ENCODE measurements at places on chromosomes 11 and 22. TPM values are rescaled to one million over a fixed set of nuclear protein-coding genes. Genes with fewer than 3 reads are reported as not detected.

DNA sequence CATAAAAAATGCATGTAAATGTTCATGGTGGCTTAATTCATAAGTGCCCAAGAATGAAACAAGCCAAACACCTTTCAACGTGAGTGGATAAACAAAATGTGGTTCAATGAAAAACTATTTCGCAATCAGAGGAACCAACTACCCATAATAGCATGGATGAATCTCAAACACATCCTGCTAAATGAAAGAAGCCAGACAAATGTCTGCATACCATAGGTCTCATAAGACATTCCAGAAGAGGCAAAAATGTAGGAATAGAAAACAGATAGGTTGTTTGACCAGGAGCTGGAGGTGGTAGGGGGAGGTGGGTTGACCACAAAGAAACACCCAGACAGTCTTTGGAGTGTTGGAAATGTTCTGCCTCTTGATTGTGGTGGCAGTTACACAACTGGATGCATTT lies 13.2 kb upstream of the OSBPL5 start:
- no peak for DNase-seq

DNA sequence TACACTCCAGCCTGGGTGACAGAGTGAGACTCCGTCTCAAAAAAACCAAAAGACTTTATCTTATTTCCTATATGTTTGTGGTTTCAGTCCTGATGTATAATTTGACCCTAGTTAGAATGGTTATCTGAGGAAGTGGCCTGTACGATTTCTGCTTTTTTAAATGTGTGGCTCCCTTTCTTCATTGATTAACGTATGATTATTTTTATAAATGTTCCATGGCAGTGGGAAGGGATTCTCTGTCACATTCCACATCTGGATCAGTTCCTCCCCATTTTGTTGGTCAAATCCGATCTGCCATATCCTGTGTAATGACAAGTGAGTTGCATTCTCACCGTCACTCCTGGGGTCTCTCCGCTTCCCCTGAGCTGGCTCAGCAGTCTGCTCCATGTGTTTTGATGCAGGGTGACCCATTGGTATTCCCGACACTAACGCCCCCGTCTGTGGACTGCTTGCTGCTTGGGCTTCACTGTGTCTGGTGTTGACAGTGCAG lies 20.3 kb downstream of the NEAT1 start:
- DNase-seq = no peak

APLNR gene
- total RNA-seq = 1.9 TPM

DNA sequence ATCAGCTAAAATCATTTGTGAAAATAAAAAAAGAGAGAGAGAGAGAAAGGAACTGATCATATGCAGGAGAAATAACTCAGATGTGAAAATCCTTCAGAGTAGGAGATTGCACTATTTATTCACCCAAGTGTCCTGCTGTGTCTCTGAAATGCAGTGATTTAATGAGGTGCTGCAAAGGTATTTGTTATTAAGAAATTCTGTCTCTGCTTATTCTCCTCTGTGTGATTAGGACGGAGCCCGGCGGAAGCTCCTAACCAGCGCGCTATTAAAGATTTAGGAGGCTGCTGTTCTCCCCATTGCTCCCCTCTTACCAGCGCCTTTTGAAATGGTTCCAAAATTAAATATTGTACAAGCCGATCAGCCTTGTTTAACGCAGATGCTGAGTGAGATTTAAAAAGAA lies 528.3 kb downstream of the BUD13 start:
- DNase-seq = no peak

DNA sequence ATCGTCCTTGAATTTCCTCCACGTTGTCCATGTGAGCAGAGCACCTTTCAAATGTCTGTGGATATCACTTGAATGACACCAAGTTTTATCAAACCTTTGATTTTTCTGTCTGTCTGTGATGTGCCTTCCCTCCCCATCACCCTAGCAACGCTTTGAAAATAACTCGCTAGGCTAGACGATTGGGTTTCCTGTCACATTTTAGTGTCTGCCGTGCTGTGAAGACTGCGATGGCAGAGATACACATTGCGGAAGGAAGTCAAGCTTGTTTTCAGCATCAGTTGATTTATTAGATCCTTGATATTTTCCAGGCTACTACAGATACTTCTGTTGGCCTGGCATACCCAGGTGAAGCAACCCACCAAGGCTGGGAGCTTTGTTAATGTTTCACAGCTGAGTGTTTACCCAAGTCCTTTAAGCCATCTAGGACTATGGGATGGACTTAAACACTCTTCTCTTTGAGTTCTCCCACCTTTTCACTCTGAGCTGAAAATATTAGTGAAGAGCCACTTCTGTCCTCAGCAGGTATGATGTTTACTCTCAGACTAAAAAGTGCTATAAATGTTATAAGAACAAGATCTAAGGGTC lies 93.6 kb upstream of the CD44 start:
- no peak for DNase-seq

DNA sequence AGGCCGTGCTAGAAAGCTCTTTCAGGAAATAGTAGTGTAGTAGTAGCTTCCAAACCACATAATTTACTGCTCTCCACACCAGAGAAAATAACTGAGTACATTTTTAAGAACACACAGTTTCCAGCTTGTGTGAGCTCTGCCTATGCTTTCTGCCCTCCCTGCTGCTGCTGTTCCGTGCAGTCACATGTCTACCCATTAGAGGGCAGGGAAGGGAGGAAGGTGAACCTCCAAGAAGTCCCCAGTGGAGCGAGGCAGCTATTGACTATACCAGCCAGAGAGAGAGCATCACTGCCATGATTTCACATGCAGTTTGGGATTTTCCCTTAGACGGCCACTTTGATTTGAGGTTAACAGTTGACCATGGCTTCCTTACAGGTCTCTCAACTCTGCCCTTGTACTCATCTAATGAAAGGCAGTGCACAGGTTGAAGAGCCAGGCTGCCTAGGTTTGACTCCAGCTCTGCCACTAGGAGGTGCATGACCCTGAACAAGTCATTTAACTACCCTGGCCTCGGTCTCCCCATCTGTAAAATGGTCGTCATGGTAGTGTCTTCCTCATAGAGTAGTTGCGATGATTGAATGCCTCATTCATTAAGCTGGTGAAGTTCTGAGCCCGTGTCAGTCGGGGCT lies 19.7 kb upstream of the CTTN start:
- DNase-seq = no peak

ALDH3B1 gene
- total RNA-seq = 229 TPM

DNA sequence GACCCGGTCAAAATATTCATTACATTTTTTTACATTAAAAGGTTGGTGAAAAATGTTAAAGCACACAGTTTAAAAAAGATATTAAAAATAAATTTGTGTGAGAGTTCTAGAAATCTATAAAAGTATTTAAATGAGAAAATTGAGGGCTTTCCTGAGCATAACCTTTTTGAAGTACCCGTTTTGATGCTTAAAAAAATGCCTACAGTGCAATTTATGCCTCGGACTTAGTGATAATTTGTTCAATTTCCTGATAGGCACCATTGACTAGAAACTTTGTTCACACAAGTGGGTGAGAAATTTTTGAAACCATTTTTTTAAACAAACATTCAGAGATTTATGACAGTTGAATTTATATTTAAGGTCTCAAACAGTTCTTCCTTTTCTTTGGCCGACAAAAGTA lies 29.7 kb upstream of the B3GAT1 start:
- no peak for DNase-seq

Data from upper lobe of left lung (tissue), 6 donors.